Body of pancreas (tissue), 4 donors: ENCODE measurements at places on chromosomes 5 and 9. TPM values are rescaled to one million over a fixed set of nuclear protein-coding genes. Genes with fewer than 3 reads are reported as not detected.

DNA sequence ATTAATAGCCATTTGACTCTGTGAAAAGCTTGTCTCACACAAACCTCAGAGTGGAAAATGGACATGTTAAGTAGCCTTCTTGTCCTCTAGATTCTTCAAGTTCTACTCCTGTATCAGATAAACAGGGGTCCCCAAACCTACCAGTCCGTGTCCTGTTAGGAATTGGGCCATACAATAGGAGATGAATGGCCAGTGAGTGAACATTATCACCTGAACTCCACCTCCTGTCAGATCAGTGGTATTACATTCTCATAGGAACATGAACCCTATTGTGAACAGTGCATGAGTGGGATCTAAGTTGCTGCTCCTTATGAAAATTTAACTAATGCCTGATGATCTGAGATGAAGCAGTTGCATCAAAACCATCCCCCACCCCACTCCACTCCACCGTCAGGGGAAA, 136.3 kb downstream of the TMEM232 start:
- no peak for DNase-seq

GRCh38 chr9:69861011-69861410, 40.4 kb downstream of the CFAP95 start:
- DNase-seq = no peak

GRCh38 chr5:132456296-132456986, 34.1 kb downstream of the IRF1 start:
- peak; percentile 77 for DNase-seq

DNA sequence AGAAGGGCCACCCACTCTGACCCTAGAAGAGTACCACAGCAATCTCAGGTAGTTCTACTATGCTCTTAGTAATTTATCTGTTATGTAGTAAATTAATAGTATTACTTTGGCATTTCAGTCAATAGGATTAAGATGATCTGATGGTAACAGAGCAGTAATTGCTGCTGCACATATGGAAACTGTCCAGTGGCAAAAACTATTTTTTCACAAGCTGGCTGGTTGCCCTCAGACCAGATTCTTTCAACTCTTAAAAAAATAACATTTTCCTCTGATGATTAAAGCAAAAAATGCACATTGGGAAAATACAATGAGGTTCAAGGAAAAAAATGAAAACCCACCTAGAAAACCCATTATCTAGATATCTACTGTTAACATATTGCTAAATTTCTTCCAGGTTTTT, 19.7 kb downstream of the GLRA1 start:
- no peak for DNase-seq

- no peak for DNase-seq
Measured at GRCh38 chr5:131628990-131629389, 6.0 kb downstream of the RAPGEF6 start.

DNA sequence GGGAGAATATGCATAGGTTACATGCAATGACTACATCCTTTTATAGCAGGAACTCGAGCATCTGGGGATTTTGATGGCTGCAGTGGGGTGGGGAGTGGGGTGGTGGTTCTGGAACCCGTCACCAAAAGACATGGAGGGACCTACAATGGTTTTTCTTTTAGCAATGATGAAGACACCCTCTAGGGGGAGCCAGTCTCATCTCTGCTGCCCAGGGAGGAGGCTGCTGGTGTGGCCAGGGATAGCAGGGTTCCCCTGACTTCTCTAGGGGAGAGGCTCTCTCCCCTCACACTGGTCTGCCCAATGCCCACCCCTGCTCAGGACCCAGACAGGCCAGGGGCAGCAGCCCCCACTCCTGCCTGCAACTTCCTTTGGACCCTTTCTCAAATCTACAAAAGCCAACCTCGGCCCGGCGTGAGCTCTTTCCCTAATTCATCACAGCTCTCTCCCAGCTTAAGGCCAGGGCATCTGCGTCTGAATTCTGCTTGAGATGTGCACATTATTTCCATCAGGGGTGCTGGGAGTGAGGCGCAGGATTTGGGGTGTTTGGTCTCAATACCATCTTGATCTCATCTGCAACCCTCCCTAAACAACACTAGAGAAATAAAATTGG, 73.6 kb upstream of the RETREG1 start:
- DNase-seq = peak; percentile 47

DNA sequence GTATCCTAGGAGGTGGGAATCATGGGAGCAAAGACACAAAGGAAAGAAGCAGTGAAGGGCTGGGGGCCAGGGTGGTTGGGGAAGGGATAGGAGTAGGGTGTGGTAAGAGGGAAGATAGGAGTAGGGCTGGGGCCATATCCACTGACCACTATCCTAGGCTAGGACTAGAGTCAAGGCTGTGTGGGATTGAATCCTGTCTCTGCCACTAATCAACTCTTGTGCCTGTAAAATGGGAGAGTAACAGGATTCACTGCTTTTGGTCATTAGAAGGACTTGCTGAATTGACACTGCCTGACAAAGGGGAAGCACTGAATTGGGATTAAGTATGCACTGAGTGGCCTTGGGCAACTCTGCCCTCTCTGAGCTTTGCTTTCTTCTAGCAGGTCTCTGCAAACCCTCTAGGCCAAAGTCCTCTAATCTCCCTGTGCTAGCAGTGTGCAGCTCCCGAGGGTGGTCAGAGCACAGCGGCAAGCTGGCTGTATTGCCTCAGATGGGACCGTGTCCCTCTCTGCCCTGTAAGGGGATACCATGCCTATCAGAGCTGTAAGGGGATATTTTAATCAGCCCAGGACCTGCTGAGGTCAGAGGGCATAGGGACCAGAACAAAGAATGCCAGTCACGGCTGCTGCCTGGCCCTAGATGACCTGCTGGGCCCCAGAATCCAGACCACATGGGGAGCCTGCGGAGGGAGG, 12.4 kb upstream of the DAB2IP start:
- no peak for DNase-seq

- no peak for DNase-seq
Measured at GRCh38 chr5:142590451-142591231, 95.2 kb downstream of the FGF1 start.

GRCh38 chr5:142316051-142316450, 8.8 kb downstream of the SPRY4 start:
- DNase-seq = no peak

DNA sequence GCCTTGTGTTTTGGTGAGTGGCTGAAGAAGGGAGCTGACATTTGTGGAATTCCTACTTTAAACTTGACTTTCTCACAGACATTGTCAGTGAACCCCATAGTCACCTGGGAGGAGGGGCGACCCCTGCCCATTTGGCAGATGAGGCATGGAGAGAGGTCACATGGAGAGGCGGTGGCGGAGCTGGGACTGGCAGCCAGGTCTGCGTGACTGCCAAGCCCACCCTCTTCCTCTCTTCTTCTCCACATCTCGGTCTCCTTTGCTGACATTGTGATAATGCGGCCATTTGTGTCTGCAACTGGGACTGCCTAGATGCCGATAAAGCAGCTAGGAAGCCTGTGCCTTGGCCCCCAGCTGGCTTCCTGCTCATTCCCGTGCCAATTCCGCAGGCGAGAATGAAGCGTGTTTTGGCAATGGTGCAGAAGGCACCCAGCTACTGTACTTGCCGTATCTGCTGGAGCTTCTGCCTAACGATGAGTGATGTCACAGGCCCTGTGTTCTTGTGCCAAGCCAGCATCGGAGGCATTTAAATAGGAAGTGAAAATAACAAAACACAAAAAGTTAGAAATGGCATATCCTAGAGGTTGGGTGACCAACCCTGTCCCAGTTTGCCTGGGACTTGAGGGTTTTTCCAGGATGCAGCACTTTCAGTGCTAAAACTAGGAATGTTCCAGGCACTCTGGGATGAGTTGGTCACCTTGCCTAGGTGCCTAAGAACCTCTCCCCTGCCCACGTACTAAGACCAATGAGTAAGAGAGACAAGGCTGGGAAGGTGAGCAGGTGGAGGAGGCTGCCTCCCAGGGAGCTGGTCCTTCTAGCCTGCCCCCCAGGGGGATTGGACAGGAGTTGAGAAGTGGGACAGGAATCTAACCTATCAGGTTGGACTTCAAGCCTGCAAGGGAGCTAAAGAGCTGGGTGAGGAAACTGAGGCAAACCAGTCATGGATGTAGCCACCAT, 23.6 kb downstream of the OLFML2A start:
- peak; percentile 52 for DNase-seq

DNA sequence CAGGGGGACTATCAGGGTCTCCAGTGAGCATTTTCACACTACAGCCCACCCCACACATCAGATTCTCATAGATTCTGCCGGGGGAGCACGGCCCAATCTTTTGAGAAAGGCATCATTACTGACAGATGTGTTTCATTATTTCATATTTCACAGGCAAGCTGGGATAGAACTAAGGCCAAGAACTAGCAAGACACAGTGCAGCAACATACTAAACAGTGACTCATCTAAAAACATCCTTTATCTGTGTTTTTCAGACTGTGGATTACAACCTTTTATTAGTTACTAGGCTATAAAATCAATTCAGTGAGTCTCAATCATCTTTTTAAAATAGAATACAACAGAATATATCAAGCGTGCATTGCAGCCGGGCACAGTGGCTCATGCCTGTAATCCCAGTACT, 59.8 kb downstream of the CPLANE1 start:
- DNase-seq = no peak

- no peak for DNase-seq
Measured at GRCh38 chr5:59333416-59333815, 560.1 kb downstream of the PDE4D start.

GRCh38 chr5:173029499-173029921, 26.6 kb upstream of the CREBRF start:
- no peak for DNase-seq

GRCh38 chr5:115815693-115816225, 700 bp downstream of the CDO1 start:
- peak; percentile 11 for DNase-seq

LECT2 gene
- total RNA-seq = not detected

SLC1A3 gene
- 11.2 TPM for total RNA-seq

PDLIM4 gene
- total RNA-seq = 4.2 TPM

DIRAS2 gene
- total RNA-seq = 0.52 TPM

ACSL6 gene
- total RNA-seq = 2.1 TPM

C9orf50 gene
- not detected for total RNA-seq
